ENCODE measurements at places on chromosomes 13 and 19.

DNA sequence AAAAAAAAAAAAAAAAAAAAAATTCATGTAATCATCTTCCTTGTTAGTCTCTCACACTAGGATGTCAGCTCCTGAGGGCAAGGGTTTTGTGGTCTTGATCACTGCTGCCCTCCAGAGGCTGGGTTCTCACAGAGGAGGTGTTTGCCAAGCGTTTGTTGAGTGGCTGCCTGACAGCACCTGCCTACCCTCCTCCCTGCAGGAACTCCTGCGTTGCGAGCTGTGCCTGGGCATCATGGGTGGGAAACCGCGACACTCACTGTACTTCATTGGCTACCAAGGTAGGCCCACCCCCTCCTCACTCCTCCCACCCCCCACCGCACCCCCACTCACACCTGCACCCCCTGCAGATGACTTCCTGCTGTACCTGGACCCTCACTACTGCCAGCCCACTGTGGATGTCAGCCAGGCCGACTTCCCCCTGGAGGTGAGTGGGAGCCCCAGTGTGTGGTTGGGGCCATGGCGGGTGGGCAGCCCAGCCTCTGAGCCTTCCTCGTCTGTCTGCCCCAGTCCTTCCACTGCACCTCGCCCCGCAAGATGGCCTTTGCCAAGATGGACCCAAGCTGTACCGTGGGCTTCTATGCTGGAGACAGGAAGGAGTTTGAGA is 8.1 kb downstream of the ATG4D start:
- no peak for DNase-seq

- DNase-seq = no peak
These were observed 184.2 kb downstream of the MAB21L1 start for GRCh38 chr13:35292329-35292728.

DNA sequence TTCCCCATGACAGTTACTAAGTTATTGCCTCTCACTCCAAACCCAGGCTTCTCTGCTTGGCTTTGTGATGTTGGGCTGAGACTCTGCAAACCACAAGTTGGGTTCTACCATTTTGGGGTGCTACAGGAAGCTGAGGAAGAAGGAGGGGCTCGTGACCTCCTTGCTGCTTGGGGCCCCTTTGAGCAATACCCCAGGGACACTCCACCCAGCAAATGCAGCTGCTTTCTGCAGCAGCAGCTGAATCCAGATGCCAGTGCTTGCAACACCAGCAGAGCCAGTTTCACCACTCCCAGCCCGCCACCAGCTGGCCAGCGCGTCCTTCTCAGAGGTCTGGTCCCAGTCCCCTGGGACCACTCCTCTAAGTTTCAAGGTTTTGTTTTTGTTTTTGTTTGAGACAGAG is 22.0 kb upstream of the UBAC2 start:
- DNase-seq = no peak

GRCh38 chr13:111292710-111293485 is 27.5 kb upstream of the TEX29 start:
- no peak for DNase-seq

- no peak for DNase-seq
These were observed 37.8 kb downstream of the SKA3 start for GRCh38 chr13:21138561-21138960.

- no peak for DNase-seq
These were observed 313.3 kb downstream of the GPC6 start for GRCh38 chr13:93539914-93540313.

GRCh38 chr19:53868892-53869804 is 1.5 kb downstream of the MYADM start:
- DNase-seq = peak; percentile 89

DNA sequence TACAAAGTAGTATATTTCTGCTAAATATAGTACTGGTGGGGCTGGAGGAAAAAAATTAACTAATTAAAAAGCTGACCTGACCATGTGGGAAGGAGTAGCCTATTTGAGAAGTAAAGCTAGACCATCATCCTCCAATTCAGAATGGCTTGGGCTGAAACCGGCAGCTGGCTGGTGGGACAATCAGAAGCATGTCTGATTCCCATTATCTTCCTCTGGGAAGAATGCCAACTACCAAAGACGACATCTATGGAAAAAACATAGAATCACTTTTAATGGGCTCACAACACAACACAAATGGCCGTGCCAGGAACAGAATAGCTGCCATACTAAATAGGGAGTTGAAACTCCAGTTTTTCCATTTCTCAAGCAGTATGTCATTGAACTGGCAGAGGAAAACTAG is 120.4 kb upstream of the FREM2 start:
- DNase-seq = no peak
